ENCODE measurements at places on chromosomes 5 and 9.
A peak's percentile ranks its signal among the peaks of the same experiment; 100 is the strongest.

DNA sequence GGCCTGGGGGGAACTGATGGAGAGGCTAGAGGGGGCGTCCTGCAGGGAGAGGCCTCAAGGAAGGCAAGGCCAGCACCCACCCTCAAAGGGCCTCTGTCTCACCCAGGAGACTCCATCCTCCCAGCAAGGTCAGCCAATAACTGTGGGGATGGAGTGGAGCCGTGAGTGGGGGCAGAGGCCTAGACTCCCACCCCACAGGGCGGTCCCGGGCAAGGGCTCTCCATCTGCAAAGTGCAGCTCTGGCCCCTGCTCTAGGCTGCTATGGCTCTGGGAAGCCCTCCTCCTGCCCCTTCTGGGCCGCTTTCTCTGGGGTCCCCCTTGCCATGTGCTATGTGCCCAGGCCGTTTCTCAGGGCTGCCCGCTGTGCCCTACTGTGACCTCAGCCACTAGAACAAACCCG, 14.0 kb downstream of the FPGS start:
- no peak for DNase-seq

- no peak for DNase-seq
Observed at GRCh38 chr5:75720882-75721281, 3.6 kb upstream of the POC5 start.

DNA sequence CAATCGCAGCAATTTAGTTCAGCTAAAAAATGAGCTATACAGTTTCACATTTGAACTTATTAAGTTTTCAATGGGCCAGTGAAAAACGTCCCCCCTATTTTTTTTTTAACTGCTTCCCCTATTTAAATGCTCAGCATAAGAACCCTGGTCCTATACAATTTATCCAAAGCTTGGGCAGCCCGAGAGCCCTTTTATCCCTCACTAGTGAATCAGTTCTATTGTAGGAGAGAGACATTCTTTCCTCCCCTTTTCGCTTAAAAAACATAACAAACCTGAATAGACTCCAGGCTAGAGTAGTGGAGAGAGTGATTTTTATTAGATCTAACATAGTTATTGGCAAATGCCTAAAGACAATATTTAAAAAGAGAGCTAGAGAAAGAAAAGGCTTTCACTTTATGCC, 1.4 kb downstream of the LIX1 start:
- no peak for DNase-seq

GRCh38 chr5:88756953-88757352, 126.0 kb downstream of the MEF2C start:
- DNase-seq, result no peak

DNA sequence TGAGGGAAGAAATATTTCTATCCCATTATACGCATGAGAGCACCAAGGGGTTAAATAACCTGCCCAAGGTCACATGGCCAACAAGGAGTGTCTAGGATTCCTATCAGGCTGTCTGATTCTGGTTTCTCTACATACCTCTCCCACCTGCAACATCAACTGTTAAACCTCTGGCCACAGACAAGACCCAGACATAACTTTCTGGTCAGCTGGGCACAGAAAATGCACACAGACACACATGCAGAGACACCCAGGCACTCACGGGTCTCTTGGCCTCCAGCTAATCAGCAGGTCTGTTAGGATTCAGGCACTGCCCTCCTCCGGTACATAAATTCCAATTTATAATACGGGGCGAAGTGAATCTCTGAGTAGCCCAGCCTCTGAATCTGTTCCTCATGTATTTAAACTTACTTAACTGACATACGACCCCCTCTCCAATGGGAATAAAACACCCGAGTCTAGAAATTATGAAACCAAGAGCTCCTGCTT, 1.5 kb downstream of the SEPTIN8 start:
- DNase-seq, result no peak

- peak; percentile 45 for DNase-seq
Observed at GRCh38 chr5:56270568-56271392, 37.6 kb upstream of the ANKRD55 start.

- DNase-seq, result no peak
Observed at GRCh38 chr9:134712926-134713325, 71.3 kb downstream of the COL5A1 start.

DNA sequence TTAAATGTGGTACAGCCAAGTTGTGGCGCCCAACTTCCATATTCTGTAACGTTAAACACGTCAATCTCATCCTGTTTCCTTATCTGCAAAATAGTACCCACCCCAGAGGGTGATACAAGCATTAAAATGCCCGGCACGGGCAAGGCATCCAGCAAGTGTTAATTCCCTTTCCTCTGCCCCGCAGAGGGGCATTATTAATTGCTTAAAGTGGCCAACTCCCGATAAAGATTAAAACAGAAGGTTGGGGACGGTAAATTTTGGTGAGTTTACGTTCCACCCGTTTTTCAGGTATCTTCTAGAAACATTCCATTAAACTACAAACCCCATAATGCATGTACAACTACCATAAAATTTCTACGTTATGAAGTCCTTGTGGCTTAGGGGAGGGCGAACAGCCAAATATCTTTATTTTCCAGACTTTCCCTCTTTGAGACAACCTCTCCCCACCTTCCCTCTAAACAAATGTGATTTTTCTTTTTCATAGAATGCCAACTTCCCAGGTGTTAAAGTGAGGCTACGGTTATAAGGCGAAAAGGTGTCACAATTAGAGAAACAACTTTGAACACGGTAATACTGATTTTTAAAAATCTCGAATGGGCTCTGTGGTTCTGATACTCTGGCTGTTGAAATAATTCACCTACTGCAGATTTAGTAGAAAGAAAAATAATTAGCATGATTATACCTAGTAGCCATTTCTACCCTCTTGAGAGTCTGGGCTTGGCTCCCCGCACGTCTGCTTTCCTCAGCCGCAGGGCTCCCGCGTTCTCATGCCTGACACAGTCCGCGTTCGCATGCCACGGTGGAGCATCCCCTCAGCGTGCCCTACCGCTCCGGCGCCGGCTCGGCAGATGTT, 1.2 kb upstream of the GPBP1 start:
- no peak for DNase-seq

DNA sequence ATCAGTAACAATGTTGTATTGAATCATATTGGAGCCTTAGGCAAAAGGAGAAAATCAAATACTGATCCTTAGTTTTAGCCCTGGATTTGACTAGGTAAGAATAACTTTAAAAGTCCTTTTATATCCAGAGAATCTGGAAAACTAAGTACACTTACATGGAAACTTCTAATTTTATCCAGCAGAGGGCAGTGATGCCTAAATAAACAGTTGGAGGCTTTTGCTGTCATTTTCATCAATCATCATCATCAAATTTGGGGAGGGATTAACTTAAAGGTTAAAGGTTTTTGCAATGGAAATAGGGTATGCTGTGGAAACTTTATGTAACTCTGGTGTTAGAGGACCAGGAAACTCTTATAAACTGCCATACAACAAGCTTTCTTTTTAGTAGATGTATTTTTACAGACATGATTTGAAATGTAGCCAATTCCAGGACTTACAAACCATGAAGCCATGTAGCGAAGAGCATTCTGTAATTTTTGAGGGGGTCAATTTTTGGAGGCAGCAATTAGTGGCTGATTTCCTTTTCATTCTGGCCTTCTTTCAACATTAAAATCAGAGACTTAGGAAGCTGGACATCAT, 112.7 kb downstream of the OSTF1 start:
- peak; percentile 46 for DNase-seq

GRCh38 chr5:129601576-129601975, 141.5 kb downstream of the ADAMTS19 start:
- DNase-seq, result no peak

- no peak for DNase-seq
Observed at GRCh38 chr9:110160123-110160522, 47.8 kb downstream of the C9orf152 start.

DNA sequence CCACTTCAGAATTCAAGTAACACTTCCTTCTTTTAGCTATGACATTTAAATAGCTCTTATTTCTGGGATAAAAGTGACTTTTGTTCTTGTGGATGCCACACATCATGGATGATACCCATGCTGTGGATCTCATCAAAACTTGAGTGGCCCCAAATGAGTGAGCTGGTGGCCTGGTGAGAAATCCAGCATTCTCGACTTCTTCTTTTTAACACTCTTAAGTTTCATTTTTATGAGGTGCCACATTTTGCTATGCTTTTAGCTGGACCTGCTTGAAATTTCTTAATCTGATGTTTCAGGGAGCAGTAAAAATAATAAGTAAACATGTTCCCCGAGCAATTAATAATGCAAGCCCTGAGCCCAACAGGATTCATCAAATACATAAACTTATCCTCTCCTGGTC, 384.8 kb upstream of the MEF2C start:
- no peak for DNase-seq

GRCh38 chr9:132078699-132079356, 839 bp downstream of the MED27 start:
- DNase-seq, result no peak

DNA sequence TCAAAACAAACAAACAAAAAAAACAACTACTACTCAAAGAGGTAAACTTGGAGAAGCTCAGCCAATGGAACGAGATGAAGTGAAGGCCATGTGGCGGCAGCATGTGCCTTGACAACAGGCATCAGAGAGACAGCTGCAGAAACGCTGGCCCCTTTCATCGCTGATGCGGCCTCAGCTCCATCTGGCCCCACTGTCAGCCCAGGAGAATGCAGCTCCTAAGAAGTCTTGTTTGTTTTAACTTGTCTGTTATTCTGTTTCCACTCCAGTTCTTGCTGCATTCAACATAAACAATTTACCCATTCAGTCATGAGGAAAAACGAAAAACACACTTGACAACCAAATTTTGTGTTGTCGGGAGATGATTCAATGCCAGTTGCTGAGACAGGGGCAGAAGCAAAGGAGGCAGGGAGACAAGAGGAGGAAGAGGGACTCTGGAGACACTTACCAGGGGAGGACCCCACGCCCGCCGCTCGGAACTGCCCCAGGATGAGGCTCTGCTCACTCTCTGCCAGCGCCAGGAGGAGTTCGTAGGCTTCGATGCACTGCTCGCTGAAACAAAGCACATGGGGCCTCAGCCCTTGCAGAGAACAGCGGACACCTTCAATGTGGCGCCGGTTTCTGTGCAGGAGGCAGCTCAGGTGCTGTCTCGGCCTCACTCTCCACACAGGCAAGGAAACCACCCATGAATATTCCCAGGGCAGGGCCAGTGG, 91.2 kb downstream of the DCP2 start:
- DNase-seq, result no peak

DNA sequence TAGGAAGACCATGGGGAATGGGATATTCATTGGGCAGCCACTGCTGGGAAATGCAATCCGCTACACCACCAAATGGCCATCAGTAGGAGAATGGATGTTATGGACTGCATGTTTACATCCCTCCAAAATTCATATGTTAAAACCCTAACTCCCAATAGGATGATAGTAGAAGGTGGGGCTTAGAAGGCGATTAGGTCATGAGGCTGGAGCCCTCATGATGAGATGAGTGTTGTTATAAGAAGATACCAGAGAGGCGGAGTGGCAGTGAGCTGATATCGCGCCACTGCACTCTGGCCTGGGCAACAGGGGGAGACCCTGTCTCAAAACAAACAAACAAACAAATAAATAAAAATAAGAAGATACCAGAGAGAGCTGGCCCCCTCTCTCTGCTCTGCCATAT, 16.1 kb upstream of the GTF3C5 start:
- no peak for DNase-seq

- DNase-seq, result no peak
Observed at GRCh38 chr9:105413525-105413924, 34.3 kb upstream of the FSD1L start.

DNA sequence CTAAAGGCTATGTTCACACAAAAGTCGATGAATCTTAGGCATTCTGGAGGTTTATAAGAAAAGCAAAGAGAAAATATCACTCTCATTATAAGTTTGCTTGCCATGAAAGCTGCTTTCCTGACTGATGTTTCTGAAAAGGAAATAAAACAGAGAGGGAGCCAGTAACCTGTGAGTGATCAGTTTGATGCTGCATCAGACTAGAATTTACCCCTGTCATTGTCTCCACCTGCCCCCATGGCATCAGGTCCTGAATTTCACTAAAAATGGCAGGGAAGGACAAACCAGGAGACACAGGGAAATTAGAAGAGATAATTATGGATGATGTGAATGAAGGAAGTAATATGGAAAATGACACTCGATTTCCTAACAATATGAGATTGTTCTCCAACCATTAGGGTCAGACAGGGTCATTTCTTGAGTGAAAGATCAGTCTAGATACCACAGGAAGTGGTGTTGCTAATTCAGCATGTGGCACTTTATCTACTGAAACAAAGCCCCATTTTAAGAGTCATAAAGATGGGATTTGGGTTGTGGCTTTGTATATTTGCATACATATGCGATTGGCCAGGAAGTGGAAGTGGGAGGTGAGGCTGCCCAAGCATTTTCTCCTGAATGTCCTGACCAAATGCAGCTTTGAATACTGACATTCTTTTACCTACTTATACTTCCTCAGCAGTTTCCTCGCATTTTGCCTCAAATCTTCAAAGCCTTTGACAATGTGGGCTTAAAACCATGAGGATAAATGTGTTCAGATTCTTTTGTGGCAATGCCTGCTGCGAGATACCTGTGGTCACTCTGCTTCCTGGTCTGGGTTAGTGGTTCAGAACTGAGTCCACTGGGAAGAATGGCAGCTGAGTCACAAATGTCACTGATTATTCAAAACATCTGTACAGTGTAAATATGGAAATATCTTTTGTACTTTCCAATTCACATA, 29.7 kb downstream of the MEGF10 start:
- DNase-seq, result no peak

DNA sequence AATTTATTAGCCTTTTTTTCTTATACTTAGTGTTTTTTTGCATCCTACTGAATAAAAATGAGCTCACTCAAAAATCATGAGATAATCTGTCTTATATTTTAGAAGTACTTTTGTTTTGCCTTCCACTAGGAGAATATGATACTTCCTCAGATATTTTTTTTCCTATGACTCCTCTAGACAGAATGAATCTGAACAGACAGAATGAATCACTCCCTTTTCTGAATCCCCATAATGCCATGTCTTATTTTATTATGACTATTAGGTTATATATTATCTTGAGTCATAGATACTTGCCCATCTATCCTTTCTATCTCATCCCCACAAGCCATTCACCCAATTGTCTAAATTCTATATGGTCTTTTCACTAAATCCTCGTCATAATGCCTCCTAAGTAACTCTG, 134.6 kb downstream of the BRINP1 start:
- no peak for DNase-seq

- no peak for DNase-seq
Observed at GRCh38 chr5:231661-232060, 13.5 kb downstream of the SDHA start.

- DNase-seq, result no peak
Observed at GRCh38 chr5:172493461-172493860, 39.1 kb upstream of the SH3PXD2B start.

DNA sequence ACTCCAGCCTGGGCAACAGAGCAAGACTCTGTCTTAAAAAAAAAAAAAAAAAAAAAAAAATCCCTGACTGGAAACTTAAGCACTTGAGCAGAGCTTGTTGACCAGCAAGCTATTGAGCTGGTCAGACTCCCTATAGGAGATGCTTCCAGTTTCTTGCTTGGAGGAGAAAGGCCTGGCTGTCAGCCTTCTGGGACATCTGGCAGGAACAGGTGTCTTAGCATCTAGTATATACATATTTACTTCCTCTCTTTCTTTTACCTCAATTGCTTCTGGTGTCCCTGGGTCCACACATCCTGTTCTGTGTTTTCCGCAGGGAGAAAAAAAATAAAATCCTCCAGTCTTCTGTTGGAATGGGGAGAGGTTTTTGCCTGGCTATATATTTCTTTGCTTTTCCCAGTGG, 60.1 kb downstream of the PRKACG start:
- no peak for DNase-seq
